ENCODE measurements at places on chromosomes 3 and 15.

DNA sequence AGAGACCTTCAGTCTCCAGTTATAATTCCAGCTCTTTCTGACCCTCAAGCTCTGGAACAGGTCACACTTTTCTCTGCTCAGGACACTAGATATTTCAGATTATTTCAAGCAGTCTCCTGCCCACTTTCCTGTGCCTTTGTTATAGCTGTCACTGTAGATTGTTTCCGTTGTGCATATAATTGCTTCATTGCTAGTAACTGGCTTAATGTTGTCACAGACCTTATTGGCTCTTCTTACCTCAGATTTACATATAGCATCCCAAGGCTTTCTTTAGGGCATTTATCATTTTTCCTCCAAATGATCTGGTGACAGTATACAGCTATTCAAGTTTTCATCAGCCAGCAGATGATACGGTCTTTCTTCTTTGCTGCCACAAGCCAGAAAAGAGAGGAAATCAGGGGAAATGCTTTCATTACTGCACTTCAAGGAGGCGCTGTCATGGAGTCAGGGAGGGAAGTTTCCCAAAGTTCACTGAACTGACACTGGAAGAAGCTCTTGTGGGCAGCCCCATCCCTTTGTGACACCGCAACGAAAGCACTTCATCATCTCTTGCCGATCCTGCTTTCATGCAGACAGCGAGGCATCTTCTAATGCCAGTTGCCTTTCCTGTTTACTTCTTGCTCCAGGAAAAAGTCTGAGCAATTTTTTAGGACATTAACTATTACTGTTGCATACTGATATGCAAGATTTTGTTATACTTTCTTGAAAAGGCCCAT lies 181.9 kb downstream of the CDIN1 start:
- DNase-seq = no peak
- no peak overlapping the region for H3K27ac ChIP-seq
- no peaks in the 10 kb centered on the region for H3K36me3 ChIP-seq
- no peaks in the 10 kb centered on the region for H3K27me3 ChIP-seq

GRCh38 chr3:118501152-118501551 lies 533.5 kb downstream of the IGSF11 start:
- H3K27me3 ChIP-seq = no peaks in the 10 kb centered on the region
- DNase-seq = no peak
- no peak overlapping the region for H3K4me3 ChIP-seq
- H3K4me1 ChIP-seq = no peaks in the 10 kb centered on the region
- no peak overlapping the region for H3K27ac ChIP-seq
- no peaks in the 10 kb centered on the region for H3K36me3 ChIP-seq

GRCh38 chr3:181782306-181782954 lies 70.7 kb downstream of the SOX2 start:
- no peaks in the 10 kb centered on the region for H3K4me1 ChIP-seq
- no peak for DNase-seq
- H3K27me3 ChIP-seq = no peaks in the 10 kb centered on the region
- H3K36me3 ChIP-seq = no peaks in the 10 kb centered on the region
- no peak overlapping the region for H3K27ac ChIP-seq

- no peaks in the 10 kb centered on the region for H3K36me3 ChIP-seq
- no peaks in the 10 kb centered on the region for H3K4me1 ChIP-seq
- no peaks in the 10 kb centered on the region for H3K27me3 ChIP-seq
- H3K27ac ChIP-seq = no peak overlapping the region
- DNase-seq = no peak
- no peak overlapping the region for H3K4me3 ChIP-seq
Measured at GRCh38 chr3:184652465-184652864, 59.4 kb downstream of the MAGEF1 start.

DNA sequence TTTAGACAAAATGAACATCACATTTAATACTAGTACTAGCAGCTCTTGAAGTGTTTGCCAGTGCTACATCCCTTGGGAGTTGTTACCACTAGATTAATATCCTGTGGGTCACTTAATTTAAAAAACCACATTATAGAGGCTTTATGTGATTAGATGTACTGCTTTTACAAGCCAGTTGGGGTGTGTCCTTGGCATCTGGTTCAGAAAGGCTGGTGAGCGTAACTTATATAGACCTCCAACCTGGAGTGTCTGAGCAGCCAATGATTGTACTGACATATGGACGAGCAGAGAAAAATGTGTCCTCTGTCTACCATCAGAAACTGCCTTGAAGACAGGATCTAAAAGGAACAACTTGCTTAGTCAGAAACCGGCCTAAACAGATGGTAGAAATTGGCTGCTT lies 306.2 kb upstream of the ATP11B start:
- H3K4me1 ChIP-seq = no peaks in the 10 kb centered on the region
- no peaks in the 10 kb centered on the region for H3K27me3 ChIP-seq
- H3K36me3 ChIP-seq = no peaks in the 10 kb centered on the region

DNA sequence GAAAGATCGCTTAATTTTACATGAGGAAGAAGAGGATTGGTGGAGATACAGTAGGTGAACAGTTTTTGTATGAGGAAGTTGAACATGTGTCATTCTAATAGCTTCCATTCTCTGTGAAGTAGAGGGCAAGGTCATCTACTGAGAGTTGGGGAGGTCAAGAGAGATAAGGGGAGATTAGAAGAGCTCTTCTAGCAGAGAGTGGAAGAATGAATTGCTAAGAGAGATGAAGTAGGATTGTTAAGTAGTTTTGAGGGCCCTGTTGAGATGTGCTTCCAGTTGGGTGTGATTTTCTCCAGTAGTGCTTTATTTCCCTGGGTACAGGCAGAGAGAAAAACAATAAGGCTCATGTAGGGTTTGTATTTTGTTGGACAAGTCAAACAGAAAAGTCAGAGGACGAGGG lies 5.2 kb downstream of the OPA1 start:
- DNase-seq = no peak
- peaks cover 25% of the 10 kb centered on the region for H3K4me1 ChIP-seq
- no peak overlapping the region for H3K27ac ChIP-seq
- H3K27me3 ChIP-seq = no peaks in the 10 kb centered on the region
- H3K4me3 ChIP-seq = no peak overlapping the region

- H3K36me3 ChIP-seq = no peaks in the 10 kb centered on the region
- no peak for DNase-seq
- no peaks in the 10 kb centered on the region for H3K4me1 ChIP-seq
Measured at GRCh38 chr3:11690863-11691766, 47.4 kb upstream of the VGLL4 start.

- no peak overlapping the region for H3K4me3 ChIP-seq
- DNase-seq = no peak
- no peaks in the 10 kb centered on the region for H3K36me3 ChIP-seq
- no peaks in the 10 kb centered on the region for H3K4me1 ChIP-seq
Measured at GRCh38 chr3:150329408-150329807, 78.7 kb upstream of the TSC22D2 start.

- no peak for DNase-seq
- H3K27me3 ChIP-seq = no peaks in the 10 kb centered on the region
- no peaks in the 10 kb centered on the region for H3K36me3 ChIP-seq
Measured at GRCh38 chr3:146594843-146595482, 10.2 kb downstream of the PLSCR5 start.

DNA sequence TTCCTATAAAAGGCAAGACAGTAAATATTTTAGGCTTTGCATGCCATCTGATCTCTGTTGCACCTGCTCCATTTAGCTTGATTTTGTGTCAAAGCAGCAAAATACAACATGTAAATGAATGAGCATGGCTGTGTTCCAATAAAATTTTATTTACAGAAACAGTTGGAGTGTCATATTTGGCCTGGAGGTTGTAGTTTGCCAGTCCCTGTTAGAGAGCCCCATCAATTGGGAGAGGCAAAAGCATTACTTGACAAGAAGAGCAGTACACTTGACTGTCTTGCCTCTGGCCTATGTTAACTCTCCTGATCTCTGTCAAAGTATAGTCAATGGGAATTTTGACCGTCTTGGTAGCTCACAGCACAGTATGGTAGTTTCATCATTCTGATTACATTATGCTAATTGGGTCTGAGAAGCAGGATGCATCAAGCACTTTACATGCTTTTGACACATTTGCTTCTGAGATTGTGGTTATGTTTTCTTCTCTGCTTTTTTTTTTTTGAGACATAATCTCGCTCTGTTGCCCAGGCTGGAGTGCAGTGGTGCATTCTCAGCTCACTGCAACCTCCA lies 35.4 kb downstream of the SLC28A2 start:
- H3K4me3 ChIP-seq = no peak overlapping the region
- no peaks in the 10 kb centered on the region for H3K27me3 ChIP-seq
- no peak overlapping the region for H3K27ac ChIP-seq
- H3K4me1 ChIP-seq = no peaks in the 10 kb centered on the region
- no peaks in the 10 kb centered on the region for H3K36me3 ChIP-seq

- no peak overlapping the region for H3K4me3 ChIP-seq
- no peaks in the 10 kb centered on the region for H3K36me3 ChIP-seq
- no peaks in the 10 kb centered on the region for H3K27me3 ChIP-seq
- H3K4me1 ChIP-seq = no peaks in the 10 kb centered on the region
- DNase-seq = no peak
Measured at GRCh38 chr3:113261626-113262303, 50.4 kb downstream of the BOC start.

- no peaks in the 10 kb centered on the region for H3K36me3 ChIP-seq
- H3K4me3 ChIP-seq = no peak overlapping the region
- DNase-seq = no peak
- H3K27me3 ChIP-seq = no peaks in the 10 kb centered on the region
- no peak overlapping the region for H3K27ac ChIP-seq
Measured at GRCh38 chr3:127106053-127106452, 86.9 kb upstream of the PRR23E start.

GRCh38 chr3:170826047-170826446 lies 43.9 kb downstream of the RPL22L1 start:
- H3K4me1 ChIP-seq = no peaks in the 10 kb centered on the region
- no peak for DNase-seq
- no peaks in the 10 kb centered on the region for H3K36me3 ChIP-seq
- H3K27ac ChIP-seq = no peak overlapping the region
- H3K4me3 ChIP-seq = no peak overlapping the region
- H3K27me3 ChIP-seq = peaks cover 4% of the 10 kb centered on the region

- no peaks in the 10 kb centered on the region for H3K27me3 ChIP-seq
- H3K36me3 ChIP-seq = no peaks in the 10 kb centered on the region
- peak overlapping the region; percentile 64 for H3K4me3 ChIP-seq
- DNase-seq = no peak
- H3K4me1 ChIP-seq = peaks cover 13% of the 10 kb centered on the region
- H3K27ac ChIP-seq = no peak overlapping the region
Measured at GRCh38 chr15:67033012-67033411, 32.4 kb upstream of the SMAD3 start.

- no peaks in the 10 kb centered on the region for H3K4me1 ChIP-seq
- H3K27me3 ChIP-seq = no peaks in the 10 kb centered on the region
- H3K27ac ChIP-seq = no peak overlapping the region
- H3K36me3 ChIP-seq = peaks cover 12% of the 10 kb centered on the region
Measured at GRCh38 chr15:39998511-39999077, 40.4 kb downstream of the SRP14 start.

DNA sequence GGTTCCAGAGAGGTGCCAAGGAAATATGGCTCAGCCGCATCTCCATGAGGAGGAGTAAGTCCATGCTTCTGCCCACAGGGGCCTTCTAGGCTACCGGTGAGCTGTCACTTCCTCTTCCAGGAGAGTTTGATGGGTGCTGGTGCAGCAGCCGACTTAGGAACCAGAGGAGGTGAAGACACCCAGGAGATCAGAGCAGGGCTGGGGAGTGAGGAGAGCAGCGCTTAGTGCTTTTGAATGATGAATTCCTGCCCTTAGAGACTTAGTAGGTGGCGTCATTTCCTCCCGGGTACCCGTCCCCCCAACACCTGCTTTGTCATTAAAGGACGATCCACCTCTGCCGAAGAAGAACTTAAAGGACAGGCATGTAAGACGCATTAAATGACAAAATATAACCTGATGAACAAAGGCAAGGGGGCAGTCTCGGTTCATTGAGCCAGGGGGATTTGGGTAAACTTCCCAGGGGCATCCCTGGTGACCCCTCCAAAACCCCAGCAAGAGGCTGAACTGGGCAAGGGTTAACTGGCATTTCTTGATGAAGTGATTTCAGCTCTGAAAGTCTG lies 67.6 kb downstream of the HES1 start:
- no peaks in the 10 kb centered on the region for H3K36me3 ChIP-seq
- H3K4me3 ChIP-seq = peak overlapping the region; percentile 60
- H3K27me3 ChIP-seq = peaks cover 4% of the 10 kb centered on the region
- DNase-seq = no peak

- H3K27me3 ChIP-seq = no peaks in the 10 kb centered on the region
- no peaks in the 10 kb centered on the region for H3K4me1 ChIP-seq
- H3K36me3 ChIP-seq = no peaks in the 10 kb centered on the region
- no peak overlapping the region for H3K27ac ChIP-seq
Measured at GRCh38 chr15:96838081-96838480, 507.6 kb downstream of the NR2F2 start.

DNA sequence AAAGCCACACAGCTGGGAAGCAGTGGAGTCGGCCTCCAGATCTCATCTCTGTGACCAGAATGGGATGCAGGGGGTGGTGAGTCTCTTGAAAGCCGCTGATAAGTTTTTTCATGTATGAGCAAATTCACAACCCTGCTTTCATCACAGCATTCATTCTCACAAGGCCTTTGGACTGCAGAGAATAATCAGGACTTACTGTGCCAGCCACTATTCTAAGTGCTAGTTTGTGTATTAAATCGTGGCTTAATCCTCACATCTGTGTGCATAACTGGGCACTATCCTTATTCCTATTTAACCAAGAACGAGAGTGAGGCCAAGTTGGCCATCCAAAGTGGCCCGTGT lies 64.2 kb upstream of the POLG start:
- DNase-seq = no peak
- H3K27me3 ChIP-seq = peaks cover 39% of the 10 kb centered on the region
- H3K27ac ChIP-seq = no peak overlapping the region
- H3K36me3 ChIP-seq = no peaks in the 10 kb centered on the region
- no peak overlapping the region for H3K4me3 ChIP-seq

DNA sequence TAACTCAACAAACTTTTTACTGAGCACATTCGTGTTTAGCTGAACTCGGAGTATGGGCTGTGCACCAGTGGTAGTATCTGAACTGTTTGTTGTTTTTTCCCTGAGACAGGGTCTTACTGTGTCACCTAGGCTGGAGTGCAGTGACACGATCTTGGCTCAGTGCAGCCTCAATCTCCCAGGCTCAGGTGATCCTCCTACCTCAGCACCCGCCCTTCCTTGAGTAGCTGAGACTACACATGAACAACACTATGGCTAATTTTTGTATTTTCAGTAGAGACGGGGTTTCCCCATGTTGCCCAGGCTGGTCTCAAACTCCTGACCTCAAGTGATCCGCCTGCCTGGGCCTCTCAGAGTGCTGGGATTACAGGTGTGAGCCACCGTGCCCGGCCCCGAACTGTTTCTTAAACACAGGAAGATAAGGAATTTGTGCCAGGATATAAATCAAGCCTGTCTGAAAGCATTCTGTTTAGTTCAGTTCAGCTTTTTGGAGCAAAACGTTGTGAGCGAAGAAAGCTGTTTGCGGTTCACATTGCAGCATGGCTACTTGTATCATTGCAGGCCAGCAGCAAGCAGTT lies 40.4 kb upstream of the SKOR1 start:
- H3K4me1 ChIP-seq = peaks cover 22% of the 10 kb centered on the region
- H3K27me3 ChIP-seq = no peaks in the 10 kb centered on the region
- no peak overlapping the region for H3K4me3 ChIP-seq
- H3K36me3 ChIP-seq = no peaks in the 10 kb centered on the region

DNA sequence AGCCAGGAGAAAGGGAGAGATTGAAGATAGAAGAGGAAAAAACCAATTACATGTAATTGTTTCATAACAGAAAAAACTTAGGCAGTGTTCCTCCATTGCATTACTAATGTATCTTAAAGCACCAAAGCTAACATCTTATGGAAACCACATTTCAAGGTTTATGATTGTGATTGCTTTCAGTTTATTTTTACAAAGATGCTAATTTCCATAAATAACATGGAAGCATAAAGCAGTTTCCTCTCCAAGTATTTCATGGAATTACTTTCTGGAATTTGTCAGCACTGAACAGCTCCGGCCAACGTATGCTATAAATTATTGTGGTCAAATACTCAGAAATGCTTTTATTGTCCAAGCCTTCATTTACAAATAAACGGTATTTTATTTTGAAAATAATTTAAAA lies 11.6 kb downstream of the ADAMTSL3 start:
- no peak overlapping the region for H3K27ac ChIP-seq
- no peaks in the 10 kb centered on the region for H3K36me3 ChIP-seq
- no peaks in the 10 kb centered on the region for H3K4me1 ChIP-seq
- no peak for DNase-seq

Measured in CD8-positive, alpha-beta memory T cell (primary cell).